ENCODE measurements at places on chromosomes 3 and 15.

DNA sequence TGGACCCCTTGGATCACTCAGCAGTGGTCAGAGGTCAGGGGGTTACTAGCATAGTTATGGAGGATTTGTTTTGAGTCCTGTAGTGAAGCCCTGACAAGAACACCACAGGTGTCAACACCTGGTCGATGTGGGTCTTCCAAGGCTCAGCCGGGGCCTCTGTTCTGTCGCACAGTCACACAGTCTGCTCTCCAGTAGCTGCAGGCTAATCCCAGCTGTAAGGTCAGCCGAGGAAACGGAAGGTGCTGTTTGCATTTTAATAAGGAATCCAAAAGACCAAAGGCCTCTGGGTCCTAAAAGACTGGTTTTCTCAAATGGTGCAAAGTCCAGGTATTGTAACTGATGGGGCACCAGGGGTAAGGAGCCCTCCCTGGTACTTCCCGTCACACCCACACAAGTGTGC lies 71.7 kb downstream of the RPLP1 start:
- DNase-seq = no peak

- DNase-seq = no peak
These were observed 169.1 kb upstream of the NSMCE3 start for GRCh38 chr15:29438703-29439055.

- DNase-seq = no peak
These were observed 113.8 kb downstream of the SNRK start for GRCh38 chr3:43400167-43400566.

DNA sequence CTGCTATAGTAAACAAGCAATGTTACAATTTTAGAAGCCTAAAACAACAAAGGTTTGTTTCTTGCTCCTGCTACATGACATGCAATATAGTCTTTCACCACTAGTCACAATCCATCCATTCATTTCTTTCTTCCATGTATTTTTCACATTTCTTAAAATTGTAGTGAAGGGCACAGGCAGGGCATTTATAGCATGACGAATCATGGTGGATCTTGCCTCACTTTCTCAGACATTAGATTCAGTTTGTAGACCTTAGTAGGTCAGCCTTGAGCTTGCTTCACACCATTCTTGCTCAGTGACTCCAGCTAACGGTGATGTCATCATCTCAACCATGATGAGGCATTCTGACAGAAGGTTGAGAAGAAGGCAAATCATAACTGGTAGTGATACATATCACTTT lies 546.8 kb downstream of the TBL1XR1 start:
- DNase-seq = peak; percentile 43

DNA sequence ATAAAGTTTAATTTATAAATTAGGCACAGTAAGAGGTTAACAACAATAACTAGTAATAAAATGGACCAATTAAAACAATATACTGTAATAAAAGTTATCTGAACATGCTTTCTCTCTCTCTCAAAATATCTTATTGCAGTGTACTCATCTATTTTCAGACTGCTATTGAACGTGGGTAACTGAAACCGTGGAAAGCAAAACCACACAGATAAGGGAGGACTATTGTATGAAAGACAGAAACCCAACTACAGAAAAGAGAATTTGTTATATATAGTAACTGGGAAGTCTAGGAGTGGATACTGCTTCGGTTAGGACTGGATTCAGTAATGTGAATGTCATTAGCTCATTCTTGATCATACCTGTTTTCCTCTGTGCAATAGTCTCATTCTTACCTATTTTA lies 119.3 kb upstream of the DAZL start:
- peak; percentile 49 for DNase-seq

DNA sequence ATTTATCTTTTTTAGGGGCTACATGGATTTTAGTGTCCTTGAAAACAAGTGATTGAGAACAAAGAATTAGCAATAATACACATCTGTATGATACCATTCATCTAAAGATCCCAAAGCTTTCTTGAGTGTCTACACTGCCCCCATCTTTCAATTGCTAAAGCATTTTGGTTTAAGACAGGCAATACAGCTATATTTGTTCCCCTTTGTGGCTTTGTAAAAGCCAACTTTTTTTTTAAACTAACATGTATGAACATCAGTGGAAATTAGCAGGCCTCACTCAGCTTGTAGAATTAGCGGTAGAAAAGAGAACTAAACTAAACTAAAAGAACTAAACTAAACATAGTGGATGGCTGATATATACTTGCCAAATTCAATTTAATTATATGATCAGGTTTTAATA lies 449.6 kb downstream of the MECOM start:
- DNase-seq = no peak

- DNase-seq = no peak
These were observed 28.3 kb downstream of the RPLP1 start for GRCh38 chr15:69480932-69481331.

- DNase-seq = peak; percentile 53
These were observed 28.1 kb upstream of the CNBP start for GRCh38 chr3:129211772-129212171.

- DNase-seq = no peak
These were observed 33.6 kb downstream of the GPR171 start for GRCh38 chr3:151169262-151169947.

DNA sequence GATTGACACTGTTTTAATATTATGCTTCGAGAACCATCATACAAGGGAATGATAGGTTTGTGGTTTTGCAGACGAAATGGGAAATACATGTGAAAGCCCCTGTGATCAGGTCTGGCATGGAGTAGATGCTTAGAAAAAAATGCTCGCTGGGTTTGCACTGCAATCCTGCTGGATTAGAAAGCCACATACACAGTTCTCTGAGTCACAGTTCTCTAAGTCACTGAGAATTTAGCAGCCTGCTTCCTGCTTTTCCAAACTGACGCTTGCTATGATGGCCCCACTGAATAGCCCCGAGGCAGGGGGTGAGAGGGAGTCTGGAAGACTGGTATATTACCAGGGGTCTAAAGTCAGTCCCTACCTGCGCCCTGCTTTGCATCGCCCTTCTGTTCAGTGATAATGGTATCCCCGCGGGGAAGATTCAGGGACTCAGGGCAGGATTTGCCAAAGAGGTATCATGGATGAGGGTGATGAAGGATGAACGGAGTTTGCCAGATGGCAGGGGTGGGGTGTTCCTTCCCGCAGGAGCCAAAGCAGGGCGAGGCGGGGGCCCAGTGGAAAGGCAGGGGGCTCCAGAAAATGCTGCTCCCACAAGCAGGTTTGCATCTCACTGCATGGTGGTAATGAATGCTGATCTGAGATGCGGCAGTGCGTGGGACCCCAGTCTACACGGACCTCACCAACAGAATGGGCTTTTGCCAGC lies 82.3 kb downstream of the IQSEC1 start:
- peak; percentile 67 for DNase-seq

GRCh38 chr15:70867911-70868467 lies 14.0 kb upstream of the LARP6 start:
- no peak for DNase-seq

- no peak for DNase-seq
These were observed 323.5 kb downstream of the RORA start for GRCh38 chr15:60905587-60905986.

DNA sequence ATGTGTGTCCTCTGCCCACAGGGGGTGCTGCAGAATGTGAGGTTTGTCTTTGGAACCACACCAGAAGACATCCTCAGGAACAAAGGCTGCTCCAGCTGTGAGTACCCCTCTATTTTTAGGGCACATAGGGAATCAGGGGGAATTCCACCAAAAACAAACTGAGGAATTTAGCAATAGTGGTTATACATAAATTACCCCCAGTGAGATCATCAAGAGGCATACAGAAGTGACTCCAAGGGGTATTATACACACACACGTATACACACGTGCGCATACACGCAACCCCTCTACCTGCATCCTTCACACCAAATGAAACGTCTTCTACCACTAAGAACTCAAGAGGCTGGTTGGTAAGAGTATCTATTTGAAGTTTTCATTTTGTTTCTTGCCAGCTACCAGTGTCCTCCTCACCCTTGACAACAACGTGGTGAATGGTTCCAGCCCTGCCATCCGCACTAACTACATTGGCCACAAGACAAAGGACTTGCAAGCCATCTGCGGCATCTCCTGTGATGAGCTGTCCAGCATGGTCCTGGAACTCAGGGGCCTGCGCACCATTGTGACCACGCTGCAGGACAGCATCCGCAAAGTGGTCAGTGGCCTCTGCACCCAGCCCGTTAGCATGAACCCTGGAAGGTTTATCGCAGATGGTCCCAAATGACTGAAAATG lies 2.9 kb downstream of the THBS1 start:
- DNase-seq = no peak

- peak; percentile 98 for DNase-seq
These were observed 46.4 kb upstream of the HES1 start for GRCh38 chr3:194089357-194090177.

GRCh38 chr3:10845001-10845761 lies 29.2 kb downstream of the SLC6A11 start:
- DNase-seq = no peak

DNA sequence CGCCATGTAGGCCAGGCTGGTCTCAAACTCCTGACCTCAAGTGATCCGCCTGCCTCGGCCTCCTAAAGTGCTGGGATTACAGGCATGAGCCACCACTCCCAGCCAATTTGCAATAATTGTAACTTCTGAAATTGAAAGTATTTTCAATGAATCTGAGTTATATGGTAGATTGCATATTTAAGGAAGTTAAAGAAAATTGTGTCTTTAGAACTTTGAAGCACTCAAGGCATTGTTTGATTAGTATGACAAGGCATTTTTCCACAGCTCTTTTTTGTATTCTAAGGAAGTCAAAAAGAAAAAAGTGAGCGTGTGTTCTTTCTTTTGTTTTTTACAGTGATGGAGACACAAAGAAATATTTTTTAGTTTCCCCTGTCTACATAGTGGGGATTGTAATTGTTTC lies 15.7 kb upstream of the RPLP1 start:
- no peak for DNase-seq

DNA sequence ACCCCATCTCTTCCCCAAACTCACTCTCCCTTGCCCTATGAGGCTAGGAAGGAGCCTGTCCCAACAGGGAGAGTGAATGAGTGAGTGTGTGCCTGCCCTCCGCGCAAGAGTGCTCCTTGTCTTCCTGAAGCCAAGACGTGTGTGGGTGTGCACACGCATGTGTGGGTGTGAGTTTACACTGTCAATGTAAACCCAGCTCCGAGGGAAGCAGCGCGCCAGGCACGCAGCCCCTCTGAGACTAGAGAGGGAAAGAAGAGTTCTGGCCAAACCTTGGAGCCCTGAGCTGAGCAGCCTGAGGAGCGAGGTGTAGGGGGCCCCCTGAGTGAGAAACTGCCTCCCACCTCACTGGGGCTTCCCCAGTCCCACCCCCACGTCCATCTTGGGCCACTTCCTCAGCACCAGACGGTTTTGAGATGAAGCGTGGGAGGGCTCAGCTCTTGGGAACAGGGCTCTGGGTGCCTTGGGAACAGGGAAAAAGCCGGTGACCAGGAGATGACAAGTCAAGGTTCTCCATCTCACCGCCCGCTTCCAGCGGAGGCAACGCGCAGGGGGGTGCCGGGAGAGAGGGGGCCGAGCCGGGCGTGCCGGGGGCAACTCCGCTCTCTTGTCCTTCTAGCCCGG lies 5.1 kb downstream of the MECOM start:
- DNase-seq = no peak

GRCh38 chr15:38216763-38217162 lies 35.9 kb upstream of the SPRED1 start:
- DNase-seq = peak; percentile 75

DNA sequence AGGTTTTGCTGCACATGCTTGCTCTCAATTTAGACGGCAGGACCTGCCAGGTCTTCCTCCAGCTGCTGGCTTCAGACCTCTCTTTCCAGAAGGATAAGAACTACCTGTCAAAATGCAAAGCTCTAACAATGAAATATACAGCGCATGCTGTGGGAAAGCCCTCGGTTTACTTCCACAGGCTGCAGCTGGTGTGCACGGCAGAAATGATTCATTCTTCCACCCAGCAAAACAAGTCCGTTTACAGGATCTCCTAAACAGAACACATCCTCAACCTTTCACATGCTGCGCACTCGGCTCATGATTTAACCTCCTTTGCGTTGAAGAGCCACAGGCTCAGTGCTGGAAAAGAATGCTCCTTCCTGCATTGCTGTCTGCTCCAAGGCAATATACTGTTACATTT lies 92.4 kb upstream of the WNT5A start:
- DNase-seq = no peak

- peak; percentile 11 for DNase-seq
These were observed 55.3 kb downstream of the SLC28A2 start for GRCh38 chr15:45307230-45307924.

- peak; percentile 37 for DNase-seq
These were observed 26.4 kb downstream of the TYRO3 start for GRCh38 chr15:41585127-41586047.

GRCh38 chr3:100157685-100158084 lies 43.4 kb upstream of the FILIP1L start:
- DNase-seq = no peak

DNA sequence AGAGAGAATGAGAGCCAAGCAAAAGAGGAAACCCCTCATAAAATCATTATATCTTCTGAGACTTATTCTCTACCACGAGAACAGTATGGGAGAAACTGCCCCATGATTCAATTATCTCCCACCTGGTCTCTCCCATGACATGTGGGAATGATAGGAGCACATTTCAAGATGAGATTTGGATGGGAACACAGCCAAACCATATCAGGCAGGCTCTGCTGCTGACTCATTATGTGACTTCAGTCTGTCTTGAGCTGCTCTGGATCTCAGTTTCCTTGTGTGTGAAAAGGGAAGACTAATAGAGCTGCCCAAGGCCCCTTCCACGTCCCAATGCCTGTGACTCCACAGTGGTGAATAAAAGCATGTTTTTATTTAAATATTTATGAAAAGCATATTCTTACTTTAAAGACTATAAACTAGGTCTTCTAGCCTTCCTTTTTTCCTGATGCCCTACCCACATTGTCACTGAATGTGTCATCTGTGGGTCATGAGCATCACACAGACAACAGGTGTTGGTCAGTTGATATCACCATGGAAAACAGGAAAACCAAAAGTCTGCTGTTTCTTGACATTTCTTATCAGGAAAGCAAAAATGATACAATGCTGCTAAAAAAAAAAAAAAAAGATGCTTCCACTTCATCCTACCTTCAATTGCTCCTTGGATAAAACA lies 96.0 kb upstream of the PPP2R3A start:
- DNase-seq = peak; percentile 7

DNA sequence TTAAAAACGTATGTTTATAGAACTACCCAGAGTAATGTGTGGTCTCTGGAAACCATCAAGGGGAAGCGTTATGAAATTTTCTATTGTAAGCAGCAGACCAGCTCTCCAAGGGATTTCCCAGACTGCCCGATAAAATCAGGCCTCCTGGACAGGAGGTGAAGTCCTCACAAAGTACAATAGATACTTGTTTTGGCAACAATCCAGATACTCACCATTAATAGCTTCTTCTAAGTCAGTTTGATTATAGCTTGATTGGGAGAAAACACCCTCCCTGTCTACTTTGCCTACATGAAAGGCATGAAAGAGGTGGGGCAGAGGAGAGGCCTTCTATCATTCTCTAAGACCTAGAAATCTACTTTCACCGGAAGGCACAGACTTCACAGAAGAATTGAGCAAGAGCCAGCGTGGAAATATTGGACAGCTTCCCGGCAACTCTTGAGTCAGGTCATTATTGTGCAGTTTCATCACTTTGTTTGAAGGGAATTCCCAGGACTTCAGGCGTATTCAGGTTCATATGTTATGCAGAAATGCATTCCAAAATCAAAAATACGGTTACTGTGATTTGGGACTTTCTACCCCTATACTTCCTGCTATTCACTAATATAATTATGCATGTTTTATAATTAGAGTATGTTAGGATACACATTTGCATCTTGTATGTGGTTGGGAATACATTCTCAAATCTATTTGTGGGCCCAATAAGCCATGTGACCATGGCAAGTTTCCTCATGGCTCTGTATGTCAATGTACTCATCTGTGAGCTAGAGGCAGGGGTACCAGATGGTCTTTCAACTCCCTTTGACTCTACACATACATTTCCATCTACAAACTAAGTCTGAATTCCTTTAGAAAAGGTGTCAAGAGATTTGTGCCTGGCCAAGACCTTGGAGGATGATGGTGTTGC lies 103.5 kb downstream of the CD47 start:
- DNase-seq = peak; percentile 95

Measured in brain microvascular endothelial cell (primary cell).